ENCODE measurements at places on chromosomes 1 and 21.

- no peak for DNase-seq
Measured at GRCh38 chr1:229309684-229310083, 33.2 kb downstream of the CCSAP start.

DNA sequence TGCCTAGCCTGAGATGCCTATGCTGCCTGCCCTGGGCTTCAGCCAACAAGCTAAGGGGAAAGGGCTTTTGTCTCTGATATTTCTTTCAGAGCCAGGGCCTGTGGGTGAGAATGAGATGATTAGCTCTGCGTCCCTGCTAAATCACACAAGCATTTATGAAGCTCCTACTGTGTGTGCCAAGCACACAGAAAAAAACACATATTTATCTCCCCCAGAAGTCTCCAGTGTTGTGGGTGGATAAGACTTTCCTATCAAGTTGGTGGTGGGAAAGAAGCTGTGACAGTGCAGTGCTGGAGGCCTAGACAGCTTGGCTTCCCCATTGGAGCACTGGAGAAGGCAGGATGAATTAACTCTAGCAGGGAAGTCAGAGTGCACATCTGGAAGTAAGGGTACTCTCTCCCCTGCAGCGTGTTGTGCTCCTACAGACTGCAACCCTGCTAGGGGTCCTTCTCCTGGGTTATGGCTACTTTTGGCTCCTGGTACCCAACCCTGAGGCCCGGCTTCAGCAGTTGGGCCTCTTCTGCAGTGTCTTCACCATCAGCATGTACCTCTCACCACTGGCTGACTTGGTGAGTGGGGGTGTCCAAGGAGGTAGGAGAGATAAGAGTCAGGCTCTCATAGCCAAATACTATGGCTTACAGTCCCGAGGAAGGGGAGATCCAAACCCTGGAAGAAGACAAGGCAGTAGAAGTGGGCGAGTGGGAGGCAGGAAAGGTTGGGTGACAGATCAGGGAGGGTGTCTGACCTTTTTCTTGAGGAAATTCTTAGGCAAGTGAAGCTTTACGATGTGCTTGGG, 1.7 kb downstream of the SLC50A1 start:
- DNase-seq, result no peak

GRCh38 chr1:242525360-242525722, 844 bp upstream of the PLD5 start:
- DNase-seq, result no peak

DNA sequence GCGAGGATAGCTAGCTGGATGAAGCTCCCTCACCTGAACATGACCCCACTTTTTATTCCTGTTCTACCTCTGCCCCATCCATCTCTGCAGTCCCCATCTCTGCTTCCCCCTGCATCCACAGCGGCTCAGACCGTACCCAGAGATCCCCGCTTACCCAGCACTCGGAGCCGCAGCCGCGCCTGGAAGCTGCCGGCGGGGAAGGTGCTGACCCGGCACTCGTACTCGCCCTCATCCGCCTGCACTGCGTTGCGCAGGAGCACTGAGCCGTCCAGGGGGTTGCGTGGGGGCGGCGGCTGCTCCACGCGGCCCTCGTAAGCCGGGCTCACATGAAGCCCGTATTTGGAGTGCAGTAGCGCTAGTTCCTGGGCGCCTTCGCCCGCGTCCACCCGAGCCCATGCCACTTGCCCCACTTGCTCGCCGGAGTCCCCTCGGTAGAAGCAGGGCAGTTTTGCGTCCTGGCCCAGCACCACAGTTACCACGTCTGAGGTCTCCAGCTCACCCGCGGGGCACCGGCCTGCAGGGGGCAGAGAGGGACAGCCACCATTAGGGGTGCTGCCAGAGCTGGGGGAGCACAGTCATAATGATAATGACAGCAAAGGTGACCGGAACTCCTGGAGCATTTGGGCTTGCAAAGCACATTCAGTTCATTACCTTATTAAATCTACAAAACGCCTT, 9.8 kb downstream of the NECTIN4 start:
- no peak for DNase-seq

- DNase-seq, result no peak
Measured at GRCh38 chr1:202750761-202751160, 40.5 kb upstream of the SYT2 start.

GRCh38 chr1:110081061-110081460, 10.6 kb upstream of the ALX3 start:
- DNase-seq, result no peak

DNA sequence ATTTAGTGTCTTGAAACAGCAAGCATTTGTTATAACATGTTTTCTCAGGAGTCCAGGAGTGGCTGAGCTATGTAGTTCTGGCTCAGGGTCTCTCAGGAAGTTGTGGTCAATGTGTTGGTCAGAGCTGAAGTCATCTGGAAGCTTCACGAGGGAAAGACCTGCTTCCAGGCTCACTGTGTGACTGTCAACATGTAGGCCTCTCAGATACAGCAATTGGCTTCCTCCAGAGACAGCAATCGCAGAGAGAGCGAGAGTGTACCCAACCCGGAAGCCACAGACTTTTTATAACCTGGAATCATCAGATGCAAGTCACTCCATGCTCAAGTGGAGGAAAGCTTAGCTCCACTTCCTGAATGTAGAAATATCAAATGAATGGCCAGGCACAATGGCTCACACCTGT, 40.9 kb downstream of the TNFRSF9 start:
- no peak for DNase-seq

DNA sequence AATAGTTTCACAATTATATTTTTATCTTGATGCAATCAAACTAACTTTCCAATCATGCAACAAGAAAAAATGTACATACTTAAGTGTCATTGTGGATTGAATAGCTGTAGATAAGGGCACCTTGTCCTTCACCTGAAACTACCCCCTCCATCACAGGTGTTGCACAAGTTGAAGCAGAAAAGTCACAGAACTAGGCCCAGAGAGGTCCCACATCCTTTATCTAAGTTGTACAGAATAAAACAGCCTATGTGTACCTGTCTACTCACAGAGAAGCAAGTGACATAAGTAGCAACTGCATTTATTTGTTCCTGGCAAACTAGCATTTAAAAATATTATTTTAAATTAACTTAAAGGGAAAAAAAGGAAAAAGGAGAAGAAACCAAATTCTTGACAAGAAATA, 256.8 kb downstream of the FAF1 start:
- no peak for DNase-seq

DNA sequence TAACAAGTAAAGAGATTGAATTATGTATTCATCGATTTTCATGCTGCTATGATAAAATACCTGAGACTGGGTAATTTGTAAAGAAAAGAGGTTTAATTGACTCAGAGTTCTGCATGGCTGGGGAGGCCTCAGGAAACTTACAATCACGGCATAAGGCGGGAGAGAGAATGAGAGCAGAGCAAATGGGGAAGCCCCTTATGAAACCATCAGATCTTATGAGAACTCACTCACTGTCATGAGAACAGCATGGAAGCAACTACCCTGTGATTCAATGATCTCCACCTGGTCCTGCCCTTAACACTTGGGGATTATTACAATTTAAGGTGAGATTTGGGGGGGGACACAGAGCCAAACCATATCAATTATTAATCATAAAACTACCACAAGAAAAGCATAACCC, 3.3 kb upstream of the GBP3 start:
- no peak for DNase-seq

GRCh38 chr1:186790101-186790500, 38.6 kb upstream of the PLA2G4A start:
- DNase-seq, result no peak

DNA sequence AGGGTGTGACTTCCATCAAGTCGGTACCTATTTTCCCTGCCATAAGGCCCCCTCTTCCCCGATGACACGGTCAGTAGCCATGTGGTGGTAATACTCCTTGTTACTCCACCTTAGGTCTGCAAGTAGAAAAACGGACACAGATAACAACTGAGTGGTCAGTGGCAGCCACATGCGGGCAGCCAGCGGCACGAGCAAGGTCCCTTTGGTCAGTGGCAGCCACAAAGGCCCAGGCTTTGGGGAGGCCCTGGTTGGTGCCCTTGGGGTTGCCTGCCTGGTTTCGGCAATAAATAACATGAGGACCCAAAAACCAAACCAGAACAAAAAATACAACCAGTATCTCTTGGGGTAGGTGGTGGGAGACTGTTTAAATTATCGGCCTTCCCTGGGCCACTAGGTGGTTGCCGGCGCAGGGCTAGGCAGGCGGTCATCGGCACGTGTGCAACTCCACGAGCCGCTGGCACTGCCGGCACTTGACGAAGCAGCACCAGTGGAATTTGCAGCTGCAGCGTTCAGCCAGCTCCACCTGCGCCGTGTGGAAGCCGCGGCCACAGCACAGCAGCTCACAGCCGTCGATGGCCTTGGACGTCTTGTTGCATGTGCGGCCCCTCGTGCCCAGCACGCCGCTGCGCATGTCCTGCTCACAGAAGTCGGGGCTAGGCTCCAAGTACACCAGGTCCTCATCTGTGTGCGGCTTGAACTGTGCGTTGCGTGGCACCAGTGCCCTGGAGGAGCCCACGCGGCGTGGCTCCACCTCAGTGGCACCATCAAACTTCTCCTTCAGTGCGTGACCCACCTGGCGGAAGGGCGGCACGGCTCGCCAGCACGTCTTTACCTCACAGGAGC, 23.1 kb downstream of the WNT4 start:
- DNase-seq, result no peak

DNA sequence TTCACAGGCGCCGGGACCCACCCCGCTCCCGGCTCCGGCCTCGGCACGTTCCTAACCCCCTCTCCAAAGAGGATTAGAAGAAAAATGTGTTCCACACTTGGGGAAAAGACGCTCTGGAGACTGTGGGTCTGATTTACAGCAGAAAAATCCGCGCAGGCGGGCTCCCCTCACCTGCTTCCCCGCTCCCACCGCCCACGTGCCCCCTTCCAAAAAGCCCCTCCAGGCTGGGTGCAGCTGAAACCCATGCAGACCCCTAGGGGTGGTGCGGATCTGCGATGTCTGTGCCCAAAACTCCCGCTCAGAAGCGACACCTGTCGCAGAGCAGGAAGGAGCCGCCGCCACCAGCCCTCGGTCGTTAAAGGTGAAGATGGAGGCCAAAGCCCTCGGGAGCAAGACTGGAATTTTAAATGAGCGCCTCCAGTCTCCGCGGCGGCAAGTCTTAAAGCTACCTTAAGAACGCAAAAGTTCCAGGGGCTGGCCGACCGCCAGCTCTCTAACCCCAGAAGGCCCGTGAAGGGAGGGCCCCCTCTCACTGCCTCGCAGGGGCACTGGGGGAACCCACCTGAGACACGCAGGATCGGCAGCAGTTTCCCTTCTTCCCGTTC, 688 bp upstream of the CHD5 start:
- no peak for DNase-seq

GRCh38 chr1:156246781-156247459, 936 bp downstream of the PAQR6 start:
- DNase-seq, result no peak

- no peak for DNase-seq
Measured at GRCh38 chr1:28290851-28291250, 31.5 kb downstream of the SESN2 start.

DNA sequence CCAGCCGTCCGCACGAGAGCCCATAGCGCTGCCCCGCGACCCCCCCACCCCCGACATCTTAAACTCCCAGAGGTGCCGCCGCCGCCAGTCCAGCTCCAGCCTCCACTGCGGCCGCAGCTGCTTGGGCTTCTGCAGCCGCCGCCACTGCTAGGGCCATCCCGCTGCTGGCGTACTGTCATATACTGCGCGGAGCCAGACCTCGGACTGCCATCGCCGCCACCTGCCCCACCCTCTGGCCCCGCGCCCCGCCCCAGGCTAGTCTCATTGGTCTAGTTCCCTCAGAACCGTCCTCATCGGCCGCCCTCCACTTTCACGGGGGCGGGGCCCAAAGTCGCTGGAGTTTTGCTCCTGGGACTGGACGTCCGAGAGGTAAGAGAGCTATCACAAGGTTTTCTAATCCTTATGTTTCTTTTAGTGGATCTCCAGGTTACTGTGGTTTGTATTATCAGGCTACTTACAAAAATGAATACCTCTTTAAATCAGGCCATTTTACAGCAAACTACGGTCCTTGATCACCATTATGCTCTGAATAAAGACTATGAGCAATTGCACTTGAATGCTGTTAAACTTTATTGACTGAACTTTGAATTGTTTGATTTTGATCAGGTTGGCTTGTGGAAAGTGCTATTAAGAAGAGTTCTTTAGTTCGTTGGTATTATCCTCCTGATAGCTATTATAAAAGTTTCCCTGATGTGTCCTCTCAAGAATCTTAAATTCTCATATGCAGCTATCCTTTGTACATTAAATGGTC, 2.8 kb upstream of the CD1D start:
- DNase-seq, result peak; percentile 51

DNA sequence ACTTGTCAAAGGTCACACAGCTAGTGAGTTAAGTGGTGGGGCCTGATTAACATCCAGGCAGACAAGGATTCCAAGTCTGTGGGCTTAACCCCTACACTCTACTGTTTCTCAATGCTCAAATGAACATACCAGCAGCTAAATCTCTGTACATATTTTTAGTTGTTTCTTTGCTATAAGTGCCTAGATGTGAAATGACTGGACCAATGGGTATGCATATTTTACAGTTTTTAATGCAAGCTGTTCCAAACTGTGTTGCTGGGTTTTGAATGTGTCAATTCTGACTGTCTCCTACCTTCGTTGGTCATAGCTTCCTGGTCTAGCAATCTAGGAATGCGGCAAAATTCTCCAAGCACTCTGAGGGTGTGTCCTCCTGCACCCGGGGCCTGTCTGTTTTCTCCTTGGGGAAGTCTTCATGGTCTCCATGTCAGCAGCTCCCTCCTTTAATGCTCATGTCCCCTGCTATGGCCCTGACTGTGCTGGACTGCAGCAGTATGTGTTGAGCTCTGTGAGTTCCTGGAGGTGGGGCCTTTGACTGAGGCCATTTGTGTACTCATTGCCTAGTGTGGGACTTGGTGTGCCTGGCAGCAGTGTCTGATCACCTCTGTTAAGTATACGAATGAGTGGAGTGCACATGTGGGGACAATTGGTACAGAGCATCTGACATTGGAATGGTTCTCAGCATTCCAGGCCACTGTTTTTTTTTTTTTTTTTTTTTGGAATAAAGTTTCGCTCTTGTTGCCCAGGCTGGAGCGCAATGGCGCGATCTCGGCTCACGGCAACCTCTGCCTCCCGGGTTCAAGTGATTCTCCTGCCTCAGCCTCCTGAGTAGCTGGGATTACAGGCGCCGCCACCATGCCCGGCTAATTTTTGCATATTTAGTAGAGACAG, 72.9 kb upstream of the SLC2A1 start:
- no peak for DNase-seq

GRCh38 chr1:22814176-22815042, 103.8 kb downstream of the EPHB2 start:
- DNase-seq, result peak; percentile 42

GRCh38 chr1:222010306-222010705, 268.4 kb upstream of the DUSP10 start:
- DNase-seq, result no peak

GRCh38 chr1:54591127-54591756, 32.1 kb downstream of the FAM151A start:
- no peak for DNase-seq

- no peak for DNase-seq
Measured at GRCh38 chr1:116428576-116428975, 55.5 kb downstream of the ATP1A1 start.

Data from fibroblast of skin of right quadriceps (primary cell).